Activated naive CD4-positive, alpha-beta T cell treated with anti-CD3 and anti-CD28 coated beads, Interleukin-2, amount 50 U/mL, for 72 hours (primary cell): ENCODE measurements at places on chromosomes 11 and 22.

DNA sequence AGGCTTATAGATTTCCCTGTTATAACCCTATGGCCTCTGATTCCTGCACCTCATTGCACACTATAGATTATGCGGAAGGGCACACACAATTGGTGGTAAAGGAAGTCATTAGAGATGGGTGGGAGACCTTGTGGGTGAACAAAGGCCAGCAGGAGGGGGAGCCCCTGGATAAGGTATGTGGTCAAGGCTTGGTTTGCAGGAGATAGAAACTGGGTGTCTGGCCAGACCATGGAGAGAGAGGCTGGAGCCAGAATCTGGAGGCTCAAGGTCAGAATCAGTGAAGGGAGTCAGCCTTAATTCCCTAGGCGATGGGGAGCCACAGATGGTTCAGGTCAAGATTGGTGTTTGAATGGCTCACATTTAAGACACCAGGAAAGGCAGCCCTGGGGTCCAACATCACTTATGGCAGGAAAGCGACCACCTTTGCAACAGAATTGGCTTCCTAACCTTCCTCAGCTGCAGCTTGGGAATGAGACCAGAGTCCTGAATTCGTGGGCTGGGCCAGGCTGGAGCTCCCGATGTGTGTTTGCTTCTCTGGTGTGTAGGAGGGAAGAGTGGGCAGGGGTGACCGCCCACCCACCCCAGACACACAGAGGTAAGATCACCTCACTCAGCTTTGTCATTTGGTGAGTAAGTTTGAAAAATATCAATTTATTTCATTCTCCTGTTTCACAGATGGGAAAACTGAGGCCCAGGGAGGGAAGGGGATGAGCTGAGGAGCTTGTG is 22.7 kb upstream of the SCUBE1 start:
- DNase-seq, result no peak

DNA sequence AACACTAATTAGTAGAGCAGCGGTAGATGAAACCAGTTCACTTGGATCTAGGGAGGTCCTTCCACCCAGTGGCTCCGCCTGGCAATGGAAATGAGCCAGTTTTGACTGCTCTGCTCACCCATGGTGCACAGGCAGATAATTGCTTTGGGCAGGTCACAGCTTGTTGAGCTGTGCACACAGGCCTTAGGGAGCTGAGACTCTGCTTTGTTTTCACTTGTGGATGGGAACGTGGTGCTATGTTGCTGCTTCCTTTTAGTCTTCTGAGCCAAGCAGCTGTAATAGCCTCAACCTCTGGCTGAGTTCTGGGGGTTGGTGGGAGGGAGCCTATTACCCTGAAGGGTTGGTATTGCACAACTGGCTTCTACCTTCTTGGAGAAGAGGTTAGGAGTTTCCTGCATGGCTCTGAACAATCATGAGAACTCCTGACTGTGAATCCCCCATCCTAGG is 262.3 kb upstream of the MTNR1B start:
- DNase-seq, result no peak

DNA sequence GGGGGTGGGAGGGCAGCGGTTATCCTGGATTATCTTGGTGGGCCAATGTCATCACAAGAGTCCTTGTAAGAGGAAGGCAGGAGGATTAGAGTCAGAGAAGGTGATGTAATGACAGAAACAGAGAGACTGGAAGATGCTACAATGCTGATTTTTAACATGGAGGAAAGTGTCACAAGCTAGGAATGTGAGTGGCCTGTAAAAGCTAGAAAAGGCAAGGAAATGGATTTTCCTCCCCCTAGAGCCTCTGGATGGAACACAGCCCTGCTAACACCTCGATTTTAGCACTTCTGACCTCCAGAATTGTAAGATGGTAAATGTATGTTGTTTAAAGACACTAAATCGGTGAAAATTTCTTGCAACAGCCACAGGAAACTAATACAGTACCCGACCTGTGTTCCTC is 109.3 kb downstream of the MN1 start:
- DNase-seq, result no peak

GRCh38 chr11:110518809-110519514 is 89.2 kb downstream of the FDX1 start:
- DNase-seq, result no peak

DNA sequence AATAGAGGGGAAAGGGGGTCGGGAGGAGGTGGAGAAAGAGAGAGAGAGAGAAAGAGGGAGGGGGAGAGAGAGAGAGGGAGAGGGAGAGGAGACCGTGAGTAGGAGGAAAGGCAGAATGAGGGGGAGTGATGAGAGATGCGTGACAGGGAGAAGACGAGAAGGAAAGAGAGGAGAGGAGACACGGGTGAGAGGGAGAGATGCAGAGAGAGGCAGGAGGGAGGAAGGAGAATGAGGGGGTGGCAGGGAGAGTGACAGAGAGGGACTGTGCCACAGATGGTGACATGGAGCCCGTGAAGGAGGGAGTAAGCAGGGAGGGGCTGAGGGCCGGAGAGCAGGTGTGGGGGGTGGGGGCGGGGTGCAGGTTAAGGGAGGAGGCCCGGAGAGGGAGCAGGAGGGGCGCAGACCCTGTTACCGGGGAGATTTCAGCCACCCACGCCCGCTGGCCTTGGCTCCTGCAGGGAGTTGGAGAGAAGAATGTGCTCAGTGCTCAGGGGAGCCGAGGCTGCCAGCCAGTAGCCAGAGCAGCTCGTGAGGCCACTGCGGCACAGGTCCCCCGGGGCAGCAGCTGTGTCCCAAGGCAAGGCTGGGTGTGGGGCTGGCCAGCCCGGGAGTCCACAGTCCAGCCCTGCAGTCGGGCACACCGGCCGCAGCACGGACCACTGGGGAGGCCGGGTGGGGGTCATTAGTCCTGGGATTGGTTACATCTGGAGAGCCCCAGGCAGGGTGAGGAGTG is at the start of gene SSTR3:
TSS of gene SSTR3 (minus strand) at position 304 of the 733 bp plus-strand sequence. CDS start 4,674 bp downstream, outside the sequence.
- DNase-seq, result no peak

- DNase-seq, result no peak
Measured at GRCh38 chr11:134882141-134882540, 470.1 kb upstream of the B3GAT1 start.

- DNase-seq, result no peak
Measured at GRCh38 chr11:38089726-38090125, 1491.7 kb upstream of the RAG2 start.

DNA sequence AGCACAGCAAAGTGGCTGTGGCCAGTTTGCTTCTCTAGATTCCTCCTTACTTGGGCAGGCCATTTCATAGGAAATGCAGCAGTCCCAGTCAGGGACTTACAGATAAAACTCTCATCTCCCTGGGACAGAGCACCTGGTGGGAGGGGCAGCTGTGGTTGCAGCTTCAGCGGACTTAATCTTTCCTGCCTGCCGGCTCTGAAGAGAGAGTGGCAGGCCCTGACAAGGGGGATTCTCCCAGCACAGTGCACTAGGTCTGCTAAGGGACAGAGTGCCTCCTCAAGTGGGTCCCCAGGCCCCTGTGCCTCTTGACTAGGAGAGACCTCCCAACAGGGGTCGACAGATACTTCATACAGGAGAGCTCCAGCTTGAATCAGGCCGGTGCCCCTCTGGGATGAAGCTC is 1649.1 kb downstream of the LRRC4C start:
- no peak for DNase-seq

DNA sequence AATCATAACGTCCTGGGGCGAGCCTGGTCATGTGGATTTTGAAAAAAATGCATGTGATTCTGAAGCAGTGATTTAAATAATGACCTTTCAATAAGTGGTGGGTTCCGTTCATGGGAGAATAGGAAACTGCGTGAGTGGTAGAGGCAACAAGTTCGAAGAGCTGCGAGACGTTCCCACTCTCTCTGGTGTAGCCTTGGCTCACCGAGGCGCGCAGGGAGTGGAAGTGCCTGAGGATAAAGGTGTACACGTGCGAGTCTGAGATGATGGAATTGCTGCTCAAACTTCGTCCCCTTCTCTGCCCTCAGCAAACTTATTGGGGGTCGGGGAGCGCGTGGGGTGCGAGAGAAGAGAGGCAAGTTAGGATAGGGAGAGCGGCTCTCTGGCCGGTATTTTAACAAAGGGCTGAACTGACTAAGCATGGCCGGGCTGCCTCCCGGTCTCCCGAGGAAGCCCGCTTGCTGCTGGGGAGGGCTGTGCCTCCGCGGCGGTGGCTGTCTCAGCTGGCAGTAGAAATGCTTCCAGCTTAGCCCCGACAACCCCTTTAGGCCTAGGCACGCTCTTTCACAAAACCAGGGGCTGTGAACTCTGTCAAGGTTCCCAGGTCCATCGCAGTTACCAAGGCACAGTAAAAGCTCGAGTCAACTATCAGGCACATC is 875 bp upstream of the STT3A start:
- peak; percentile 61 for DNase-seq

- no peak for DNase-seq
Measured at GRCh38 chr11:133896028-133896427, 50.7 kb upstream of the SPATA19 start.

DNA sequence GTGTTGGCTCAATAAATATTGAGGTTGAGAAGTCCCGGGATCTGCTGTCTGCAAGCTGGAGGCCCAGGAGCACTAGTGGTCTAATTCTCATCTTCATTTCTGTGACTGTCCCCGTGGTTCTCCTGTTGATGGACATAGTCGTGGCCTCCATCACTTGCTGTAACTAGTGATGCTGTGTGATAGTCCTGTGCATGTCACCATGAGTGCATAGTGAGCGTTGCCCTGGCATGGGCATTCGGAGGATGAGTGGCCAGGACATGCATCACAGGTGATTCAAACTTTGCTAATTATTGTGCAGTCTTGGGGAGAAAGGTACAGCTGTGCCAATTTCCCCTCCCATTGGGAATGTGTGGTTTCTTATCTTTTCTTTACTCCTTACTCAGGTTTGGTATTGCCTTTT is 902.2 kb downstream of the BRD1 start:
- DNase-seq, result no peak

DNA sequence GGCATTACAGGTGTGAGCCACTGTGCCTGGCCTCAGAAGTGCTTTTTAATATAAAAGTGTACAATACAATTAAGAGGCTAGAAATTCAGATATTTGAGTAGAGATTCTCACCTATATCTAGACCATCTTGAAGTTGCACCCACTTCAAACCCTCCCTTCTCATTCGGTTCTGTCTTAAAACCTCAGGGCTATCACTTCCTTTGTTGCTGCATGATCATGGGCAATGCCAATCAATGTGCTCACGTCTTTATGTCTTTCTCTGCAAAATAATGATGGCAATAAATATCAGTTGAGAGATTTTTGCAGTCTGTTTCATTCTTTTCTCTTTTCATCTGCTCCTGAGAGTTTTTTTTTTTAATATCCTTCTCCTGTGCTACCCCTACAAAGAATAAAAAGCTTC is 9.3 kb upstream of the NUP160 start:
- no peak for DNase-seq

DNA sequence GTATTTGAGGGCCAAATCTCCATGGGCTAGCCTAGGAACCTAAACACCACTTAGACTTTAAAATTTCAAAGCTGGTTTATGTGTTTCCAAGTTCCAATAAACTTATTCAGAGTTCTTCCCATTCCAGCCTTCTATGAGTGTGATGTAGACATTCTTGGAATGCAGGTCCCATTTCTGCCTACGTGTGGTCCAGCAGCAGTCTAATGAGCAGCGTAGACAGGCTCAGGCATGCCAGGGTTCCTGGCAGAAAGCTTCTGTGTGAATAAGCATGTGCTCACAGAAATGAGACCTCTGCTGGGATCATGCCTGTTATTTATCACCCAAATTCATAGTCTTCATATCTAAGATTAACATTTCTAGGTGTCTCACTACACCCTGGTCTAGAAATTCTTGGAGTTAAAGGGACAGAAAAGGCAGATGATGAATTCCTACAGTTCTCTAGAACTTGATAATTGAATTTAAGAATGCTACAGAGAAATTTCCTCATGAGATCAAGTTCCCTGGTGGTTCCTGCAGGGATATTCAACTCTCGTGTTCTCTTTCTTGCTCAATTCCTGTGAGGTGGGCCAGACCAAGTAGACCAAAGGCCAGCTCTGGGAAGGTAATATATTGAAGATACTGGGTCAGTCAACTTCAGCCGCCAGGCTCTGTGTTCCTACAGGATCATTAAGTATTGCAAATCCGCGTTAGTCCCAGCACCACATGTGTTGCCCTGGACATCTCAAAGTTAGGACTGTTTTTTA is 17.6 kb downstream of the RNF185 start:
- no peak for DNase-seq

DNA sequence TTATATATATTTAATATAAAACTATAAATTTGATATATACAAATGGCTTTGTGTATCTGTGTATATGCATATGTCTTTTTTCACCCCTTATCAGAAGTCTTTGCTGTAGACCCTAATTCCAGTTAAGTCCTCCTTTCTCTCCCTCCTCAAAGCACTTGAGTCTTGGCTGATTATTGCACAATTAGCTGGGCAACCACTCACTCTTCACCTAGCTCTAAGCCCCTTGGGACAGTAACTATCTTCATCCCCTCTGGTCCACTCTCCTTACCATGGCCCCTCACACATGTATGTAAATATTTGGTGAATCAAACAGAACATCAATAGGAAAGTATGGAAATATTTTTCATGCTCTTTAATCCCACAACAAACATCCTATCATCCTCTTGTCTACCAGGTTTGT is 909 bp upstream of the OR5B21 start:
- DNase-seq, result no peak

DNA sequence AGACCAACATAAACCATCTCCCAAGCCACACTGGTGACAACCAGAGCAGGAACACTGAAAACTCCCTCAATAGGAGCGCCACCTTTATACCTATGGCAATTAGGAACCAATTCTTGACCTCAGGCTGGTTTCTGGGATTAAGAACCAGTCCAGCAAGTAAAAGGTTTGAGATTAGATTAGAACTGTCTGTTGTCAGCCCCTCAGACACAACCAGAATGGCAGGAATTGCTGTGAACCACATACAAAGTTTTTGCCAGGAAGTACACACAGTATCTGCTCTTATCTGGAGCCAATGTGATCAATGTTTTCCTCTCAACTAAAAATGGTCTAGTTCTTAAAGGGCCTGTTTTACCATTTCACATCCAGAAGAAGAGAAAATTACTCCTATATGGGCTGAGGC is 55.2 kb downstream of the RBFOX2 start:
- no peak for DNase-seq

DNA sequence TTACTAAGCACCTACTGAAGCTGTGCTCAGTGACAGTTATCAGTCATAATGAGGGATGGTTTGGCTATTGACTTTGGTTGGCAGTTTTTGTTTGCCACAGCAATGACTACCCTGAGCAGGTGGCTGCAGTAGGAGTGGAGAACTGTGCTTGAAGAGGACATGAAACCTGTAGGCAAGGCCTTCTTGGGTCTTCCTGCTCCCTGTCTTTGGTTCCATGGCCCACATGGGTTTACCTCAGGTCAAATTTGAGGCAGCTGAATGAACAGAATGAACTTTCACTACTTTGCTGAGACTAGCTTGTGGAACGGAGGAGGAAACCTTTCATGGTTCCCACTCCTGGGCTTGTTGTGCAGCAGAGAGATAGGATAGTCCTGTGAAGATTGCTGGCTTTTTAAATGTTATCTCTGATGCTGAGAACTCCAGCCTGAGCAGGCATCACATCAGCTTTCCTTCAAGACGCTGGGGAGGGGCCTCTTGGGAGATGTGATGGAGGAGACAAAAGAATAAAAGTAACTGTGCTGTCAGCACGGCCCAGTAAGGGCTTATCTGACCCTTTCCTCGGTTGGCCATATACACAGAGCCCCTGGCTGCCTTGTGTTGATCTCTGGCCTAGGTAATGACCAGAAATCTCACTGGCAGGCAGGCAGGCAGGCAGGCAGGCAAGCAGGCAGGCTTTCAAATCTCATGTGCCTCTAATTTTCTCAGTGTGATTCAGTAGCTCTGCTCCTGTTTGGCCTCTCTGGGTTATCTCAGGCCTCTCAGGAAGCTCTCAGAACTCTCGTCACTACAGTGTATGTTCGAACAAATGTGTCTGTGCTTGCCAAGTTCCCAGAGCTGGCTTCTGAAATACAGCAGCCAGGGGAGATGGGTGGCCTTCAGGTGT is 12.0 kb downstream of the STIM1 start:
- DNase-seq, result peak; percentile 42

- no peak for DNase-seq
Measured at GRCh38 chr11:113446112-113446511, 29.1 kb downstream of the DRD2 start.
